Neural crest cell (in vitro differentiated cells): ENCODE measurements at places on chromosomes 12 and 14. TPM values are rescaled to one million over a fixed set of nuclear protein-coding genes. Genes with fewer than 3 reads are reported as not detected.
A peak's percentile ranks its signal among the peaks of the same experiment; 100 is the strongest.

- DNase-seq: no peak
- peaks cover 12% of the 10 kb centered on the region for H3K4me1 ChIP-seq
- no peak overlapping the region for H3K4me3 ChIP-seq
- H3K27ac ChIP-seq: no peak overlapping the region
- H3K36me3 ChIP-seq: no peaks in the 10 kb centered on the region
Measured at GRCh38 chr12:104825408-104825807, 132.7 kb downstream of the SLC41A2 start.

DNA sequence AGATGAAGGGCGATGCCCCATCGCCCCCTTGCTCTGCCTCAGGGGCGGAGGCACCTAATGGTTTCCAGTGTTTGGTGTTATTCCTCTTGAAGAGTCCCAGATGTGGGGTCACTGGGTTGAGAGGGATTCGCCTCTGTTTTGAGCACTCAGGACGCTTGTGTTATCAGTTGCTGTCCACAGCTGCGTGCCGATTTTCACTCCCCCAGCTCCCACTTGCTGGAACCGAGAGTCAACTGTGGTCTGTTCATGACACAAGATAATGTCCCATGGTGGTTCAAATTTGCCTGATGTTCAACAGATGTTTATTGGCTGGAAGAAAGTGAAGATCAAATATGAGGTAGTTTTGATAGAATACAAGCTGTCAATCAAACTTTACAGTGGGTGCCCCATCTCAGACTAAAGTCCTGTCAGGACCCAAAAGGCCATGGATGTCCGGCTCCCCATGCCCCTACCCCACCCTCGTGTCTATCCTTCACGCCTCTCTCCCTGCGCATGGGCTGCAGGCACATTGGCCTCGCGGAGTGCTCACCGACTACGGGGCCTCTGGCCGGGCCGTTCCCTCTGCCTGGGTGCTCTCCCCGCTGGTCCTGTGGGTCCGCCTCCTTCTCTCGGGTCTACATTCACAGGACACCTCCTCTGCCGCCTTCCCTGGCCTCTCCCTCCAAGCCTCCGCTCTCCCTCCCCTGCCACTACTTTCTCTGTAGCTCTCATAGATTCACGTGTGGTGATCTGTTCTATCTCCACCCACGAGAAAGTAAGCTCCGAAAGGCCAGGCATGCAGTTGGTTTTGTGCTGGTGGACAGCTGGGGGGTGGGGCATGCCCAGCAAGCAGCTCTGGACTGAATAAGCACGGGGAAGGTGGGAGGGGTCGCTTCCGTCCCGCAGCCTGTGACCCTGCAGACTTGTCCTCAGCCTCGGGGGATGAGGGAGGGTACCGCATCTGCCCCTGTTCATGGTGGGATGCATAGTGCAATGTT is 6.8 kb upstream of the TRAF3 start:
- no peak for DNase-seq
- peaks cover 21% of the 10 kb centered on the region for H3K4me1 ChIP-seq
- H3K4me3 ChIP-seq: peak overlapping the region; percentile 52
- H3K27ac ChIP-seq: peak overlapping the region; percentile 78

DNA sequence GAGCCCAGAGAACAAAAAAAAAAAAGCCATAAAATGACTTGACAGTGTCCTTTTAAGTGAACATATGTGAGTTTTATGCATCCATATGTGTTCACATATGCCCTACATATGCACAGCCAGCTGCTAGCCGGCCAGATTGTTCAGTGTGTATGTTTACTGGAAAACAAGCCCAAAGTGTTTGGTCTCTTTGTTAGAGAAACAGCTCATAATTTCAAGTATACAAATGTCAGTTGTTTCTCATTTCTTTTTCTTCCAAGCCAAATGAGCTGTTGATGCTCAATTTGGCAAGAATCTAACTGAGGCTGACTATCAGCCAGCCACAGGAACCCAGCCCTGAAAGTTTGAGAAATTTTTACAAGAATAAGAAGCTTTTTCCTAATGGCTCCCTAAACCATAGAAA is 60.8 kb upstream of the TSPAN8 start:
- H3K4me1 ChIP-seq: no peaks in the 10 kb centered on the region
- H3K4me3 ChIP-seq: no peak overlapping the region
- no peaks in the 10 kb centered on the region for H3K36me3 ChIP-seq
- no peak for DNase-seq
- no peak overlapping the region for H3K27ac ChIP-seq
- H3K27me3 ChIP-seq: no peaks in the 10 kb centered on the region

DNA sequence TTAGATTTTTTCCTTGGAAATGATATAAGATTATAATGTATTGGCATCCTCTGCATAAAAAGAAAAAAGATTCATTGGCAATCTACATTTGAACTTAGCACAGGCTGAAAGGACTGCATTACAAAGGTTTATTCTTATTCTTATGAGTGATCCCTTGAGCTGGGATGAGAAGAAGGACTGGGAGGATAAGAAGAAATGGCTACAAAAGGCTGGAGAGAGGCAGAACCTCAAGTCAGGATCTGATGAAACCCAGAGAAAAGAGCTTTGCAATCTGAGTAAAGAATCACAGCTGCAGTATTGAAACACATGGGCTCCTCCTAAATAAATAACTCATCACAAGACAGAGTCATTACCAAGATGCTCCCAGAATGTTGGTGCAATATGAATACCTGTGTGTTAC is 1635.4 kb upstream of the FLRT2 start:
- no peaks in the 10 kb centered on the region for H3K36me3 ChIP-seq
- H3K27me3 ChIP-seq: no peaks in the 10 kb centered on the region
- no peaks in the 10 kb centered on the region for H3K4me1 ChIP-seq

- H3K4me3 ChIP-seq: no peak overlapping the region
- H3K4me1 ChIP-seq: peaks cover 13% of the 10 kb centered on the region
- H3K27me3 ChIP-seq: no peaks in the 10 kb centered on the region
- DNase-seq: no peak
- no peaks in the 10 kb centered on the region for H3K36me3 ChIP-seq
Measured at GRCh38 chr12:98955284-98955683, 310.2 kb downstream of the APAF1 start.

The PLXNC1 gene
- total RNA-seq: 4.3 and 5.8 TPM in 2 replicates

The RD3L gene
- not detected in 2 replicates for total RNA-seq
